RPMI8226 (cell line): ENCODE measurements at places on chromosomes 1 and 21.

DNA sequence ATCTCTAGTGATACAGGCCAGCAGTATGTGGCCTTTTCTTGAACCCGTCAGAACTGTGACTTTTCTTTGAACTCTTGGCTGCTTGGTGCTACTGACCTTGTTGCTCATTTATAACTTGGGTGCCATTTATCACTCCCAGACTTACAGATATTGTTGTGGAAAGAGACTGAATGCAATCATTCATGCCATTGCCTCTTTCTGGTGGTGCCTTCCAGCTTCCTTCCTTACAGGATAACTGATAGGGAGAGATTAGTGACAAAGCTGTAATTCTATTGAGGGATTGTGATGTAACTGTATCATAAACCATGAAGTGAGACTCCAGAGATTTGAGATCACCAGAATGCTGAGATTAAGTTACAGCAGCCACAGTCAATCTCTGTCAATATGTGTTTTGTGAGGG is 256.5 kb downstream of the USP25 start:
- DNase-seq: no peak

DNA sequence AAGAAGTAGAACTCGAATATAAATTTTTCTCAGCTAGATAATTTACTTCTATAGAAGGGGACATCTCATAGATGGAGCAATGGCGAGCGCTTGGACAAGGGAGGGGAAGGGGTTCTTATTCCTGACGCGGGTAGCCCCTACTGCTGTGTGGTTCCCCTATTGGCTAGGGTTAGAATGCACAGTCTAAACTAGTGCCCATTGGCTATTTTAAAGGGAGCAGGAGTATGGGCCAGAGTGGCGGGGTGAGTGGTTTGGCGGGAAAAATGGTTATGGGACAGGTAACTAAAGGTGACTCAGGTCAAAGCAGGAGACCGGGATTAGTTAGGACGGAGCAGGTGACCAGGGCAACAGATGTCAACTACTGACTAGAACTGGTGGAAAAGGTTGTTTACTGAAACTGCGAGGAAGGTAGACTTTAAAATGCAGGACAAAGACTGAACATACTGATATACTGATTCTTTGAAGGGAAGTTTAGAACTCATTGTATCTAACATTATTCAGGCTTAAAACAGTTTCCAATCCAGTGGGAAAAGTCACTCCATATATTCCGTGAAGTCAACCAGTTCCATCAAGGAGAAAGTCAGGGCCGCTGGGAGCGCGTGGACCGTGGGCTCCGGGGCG is 940 bp upstream of the ATAD3A start:
- peak; percentile 58 for DNase-seq

- DNase-seq: no peak
Observed at GRCh38 chr1:244626709-244627108, 26.2 kb upstream of the DESI2 start.

DNA sequence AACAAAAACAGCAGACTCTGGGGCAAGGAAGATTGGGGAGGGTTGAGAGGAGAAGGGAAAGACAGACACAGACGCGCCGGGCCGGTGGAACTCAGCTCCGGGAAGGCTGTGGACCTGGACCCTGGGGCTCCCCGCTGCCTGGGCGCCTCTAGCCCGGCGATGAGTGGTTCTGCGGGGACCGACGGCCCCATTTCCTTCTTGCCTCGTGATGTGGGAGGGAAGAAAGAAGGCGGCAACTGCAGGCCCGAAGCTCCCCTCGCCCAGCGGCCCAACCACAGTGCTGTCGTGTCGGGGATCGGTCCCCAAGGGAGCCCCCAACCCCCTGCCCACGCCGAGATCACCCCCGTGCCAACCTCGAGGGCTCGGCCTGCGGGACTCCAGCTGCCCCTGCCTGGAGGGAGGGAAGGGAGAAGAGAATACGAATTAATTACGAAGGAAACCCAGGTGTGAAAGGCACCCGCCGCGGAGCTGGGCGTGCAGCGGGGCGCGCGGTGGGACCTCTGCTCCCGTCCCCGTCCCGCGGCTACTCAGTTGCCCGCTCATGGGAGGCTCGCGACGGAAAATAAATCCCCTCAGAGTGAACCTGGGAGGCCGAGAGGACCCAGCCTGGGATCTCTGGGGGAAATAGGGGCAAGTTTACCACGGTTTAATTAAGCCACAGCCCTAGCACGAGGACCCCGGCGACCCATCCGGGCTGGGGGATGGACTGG is 7.4 kb downstream of the FOXD3 start:
- DNase-seq: no peak

DNA sequence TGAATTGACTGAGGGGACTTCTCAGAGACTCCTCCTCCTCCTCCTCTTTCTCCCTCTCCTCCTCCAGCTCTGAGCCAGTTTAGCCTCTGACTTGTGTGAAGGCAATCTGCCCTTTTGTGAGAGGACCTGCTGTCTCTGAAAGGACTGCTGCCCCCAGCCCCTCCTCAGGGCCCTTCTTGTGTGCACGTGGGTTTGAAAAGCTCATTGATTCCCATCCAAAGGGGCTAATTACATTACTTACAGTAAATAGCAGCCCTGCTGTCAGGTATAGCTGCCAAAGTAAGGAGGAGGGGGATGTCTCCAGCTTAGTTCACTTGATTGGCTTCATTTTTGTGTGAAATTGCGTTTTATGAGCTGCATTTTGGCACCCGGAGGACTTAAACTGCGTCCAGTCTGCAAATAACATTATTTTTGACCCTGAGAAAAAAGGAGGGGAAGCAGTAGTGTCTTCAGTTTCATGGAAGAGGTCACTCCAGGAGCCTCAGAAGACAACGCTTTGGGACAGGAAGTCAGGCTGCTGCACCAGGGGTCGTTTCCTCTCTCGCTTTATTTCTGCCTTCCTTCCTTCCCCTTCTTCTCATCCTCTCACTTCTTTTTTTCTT is 1.8 kb upstream of the LHX9 start:
- DNase-seq: no peak

GRCh38 chr1:94231746-94232145 is 5.6 kb downstream of the ARHGAP29 start:
- no peak for DNase-seq

- DNase-seq: no peak
Observed at GRCh38 chr1:187626056-187626455, 797.3 kb downstream of the PLA2G4A start.

DNA sequence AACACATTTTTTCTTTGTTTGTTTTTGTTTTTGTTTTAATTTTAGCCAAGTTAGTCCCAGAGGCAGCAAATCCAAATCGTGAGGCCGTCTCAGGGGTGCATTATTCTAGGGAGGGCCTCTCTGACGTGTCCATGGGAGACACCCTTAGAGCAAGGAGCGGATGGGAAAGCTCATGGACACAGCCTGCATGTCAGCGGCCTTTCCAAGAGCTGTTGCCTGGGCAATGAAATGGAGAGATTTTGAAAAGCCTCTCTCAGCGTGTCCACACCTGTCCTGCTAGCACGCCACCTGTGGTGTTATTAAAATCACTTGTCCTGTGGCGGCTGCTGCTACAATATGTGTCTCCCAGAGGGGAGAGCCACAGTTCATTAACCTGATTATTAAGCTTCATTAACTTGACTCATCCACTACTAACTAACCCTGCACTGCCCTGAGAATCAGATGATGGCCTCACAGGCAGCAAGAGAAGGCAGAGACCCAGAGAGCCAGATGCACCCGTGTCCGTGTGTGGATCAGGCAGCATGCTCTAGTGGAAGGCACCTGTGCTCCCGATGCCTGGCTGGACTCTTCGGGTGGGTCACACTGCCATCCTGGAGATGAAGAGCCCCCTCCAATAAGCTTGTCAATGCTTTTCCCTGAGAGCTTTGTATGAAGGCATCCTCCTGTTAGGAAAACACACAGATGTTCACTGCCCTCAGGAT is 133.3 kb downstream of the PGBD5 start:
- peak; percentile 28 for DNase-seq

- DNase-seq: no peak
Observed at GRCh38 chr1:207355060-207355459, 33.6 kb downstream of the CD55 start.

- DNase-seq: no peak
Observed at GRCh38 chr1:57164584-57164983, 198.8 kb upstream of the C8B start.

DNA sequence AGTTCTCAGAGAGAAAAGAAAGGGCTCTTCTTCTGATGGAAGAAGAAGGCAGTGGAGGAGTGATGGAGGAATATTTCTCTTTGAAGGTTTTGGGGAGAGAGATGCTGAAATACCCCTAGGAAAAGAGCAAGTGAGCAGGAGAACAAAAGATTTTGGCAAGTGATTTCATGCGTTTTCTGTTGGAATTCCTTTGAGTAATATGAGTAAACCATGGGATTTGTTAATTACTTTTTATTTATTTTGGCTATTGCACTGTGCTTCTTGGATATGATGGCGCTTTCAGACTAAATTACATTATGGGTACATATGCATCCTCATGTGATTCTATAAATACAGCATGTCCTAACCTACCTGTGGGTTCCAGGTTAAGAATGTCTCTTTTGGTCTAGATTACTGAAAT is 210.1 kb upstream of the PTGFR start:
- DNase-seq: no peak

GRCh38 chr1:210754878-210755665 is 378.9 kb downstream of the KCNH1 start:
- DNase-seq: peak; percentile 13

- DNase-seq: no peak
Observed at GRCh38 chr1:150302338-150302737, 8.7 kb downstream of the MRPS21 start.

- no peak for DNase-seq
Observed at GRCh38 chr1:15459771-15460707, 3.5 kb downstream of the CELA2A start.

DNA sequence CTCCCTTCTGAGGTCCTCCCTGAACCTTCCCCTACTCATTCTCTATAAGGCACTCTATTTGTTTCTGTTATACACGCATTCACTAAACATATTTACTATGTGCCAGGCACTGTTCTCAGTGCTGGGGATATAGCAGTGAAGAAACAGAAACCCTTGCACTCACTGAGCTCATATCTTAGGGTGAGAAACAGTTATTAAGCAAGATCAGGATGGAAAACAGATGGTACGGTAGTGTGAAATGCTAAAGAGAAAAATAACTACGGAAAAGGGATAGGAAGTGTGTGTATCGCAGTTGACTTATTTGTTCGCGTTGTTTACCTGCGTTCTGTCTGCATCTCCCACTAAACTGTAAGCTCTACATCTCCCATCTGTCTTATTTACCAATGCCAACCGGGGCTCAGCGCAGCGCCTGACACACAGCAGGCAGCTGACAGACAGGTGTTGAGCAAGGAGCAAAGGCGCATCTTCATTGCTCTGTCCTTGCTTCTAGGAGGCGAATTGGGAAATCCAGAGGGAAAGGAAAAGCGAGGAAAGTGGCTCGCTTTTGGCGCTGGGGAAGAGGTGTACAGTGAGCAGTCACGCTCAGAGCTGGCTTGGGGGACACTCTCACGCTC is 572 bp downstream of the CYB5RL start:
- DNase-seq: peak; percentile 44

GRCh38 chr1:66532798-66533783 is 862 bp upstream of the SGIP1 start:
- no peak for DNase-seq

DNA sequence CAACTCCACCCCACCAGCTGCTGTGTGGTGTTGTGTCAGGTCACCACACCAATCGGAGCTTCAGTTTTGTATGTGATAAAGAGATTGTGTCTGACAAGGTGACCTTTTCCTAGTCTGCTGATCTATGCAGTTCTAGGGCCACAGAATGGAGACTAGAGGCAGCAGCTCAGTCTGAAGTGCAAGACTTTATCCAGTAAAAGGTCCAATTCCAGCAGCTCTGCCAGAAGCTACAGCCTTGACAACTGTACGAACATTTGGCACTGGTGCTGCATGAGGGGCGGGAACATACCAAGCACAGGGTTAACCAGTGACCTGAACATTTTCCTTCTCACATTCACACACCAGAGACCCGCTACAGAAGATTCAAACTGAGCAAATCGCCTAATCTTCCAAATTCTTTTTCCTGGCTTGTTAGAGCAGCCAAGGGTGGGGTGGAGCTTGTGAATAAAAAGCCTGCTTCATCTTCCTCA is 9.3 kb downstream of the FMO1 start:
- no peak for DNase-seq

- DNase-seq: no peak
Observed at GRCh38 chr1:21260405-21261125, 29.7 kb downstream of the ECE1 start.

DNA sequence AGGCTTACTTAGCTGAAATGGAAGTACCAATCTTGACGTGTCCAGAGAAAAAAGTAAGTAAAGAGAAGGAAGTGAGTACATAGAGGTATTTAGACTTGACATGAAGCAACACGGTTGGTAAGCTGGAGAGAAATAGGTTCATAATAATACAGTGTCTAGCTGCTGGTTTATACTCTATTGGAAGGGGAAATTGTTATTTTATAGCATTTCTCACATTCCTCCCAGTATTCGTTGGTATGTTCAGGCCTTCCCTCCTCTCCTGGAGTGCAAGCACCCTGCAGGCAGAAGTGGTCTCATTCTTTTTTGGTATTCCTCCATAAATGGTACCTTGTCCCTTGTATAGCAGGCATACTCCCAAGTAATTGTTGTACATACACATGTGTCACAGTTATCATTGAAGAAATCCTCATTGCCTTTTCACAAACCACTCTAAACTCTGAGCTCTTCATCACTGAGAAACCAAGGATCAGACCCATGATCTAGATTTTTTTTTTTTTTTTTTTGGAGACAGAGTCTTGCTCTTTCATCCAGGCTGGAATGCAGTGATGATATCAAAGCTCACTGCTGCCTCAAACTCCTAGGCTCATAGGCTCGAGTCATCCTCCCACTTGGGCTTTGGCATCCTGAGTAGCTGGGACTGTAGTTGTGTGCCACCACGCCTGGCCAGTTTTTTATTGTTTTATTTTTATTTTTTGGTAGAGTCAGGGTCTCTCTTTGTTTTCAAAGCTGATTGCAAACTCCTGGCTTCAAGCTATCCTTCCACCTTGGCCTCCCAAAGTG is 9.8 kb upstream of the IPO9 start:
- no peak for DNase-seq

- DNase-seq: no peak
Observed at GRCh38 chr1:24117722-24118409, 5.9 kb upstream of the MYOM3 start.

- DNase-seq: no peak
Observed at GRCh38 chr1:183301239-183301638, 115.2 kb downstream of the LAMC2 start.

DNA sequence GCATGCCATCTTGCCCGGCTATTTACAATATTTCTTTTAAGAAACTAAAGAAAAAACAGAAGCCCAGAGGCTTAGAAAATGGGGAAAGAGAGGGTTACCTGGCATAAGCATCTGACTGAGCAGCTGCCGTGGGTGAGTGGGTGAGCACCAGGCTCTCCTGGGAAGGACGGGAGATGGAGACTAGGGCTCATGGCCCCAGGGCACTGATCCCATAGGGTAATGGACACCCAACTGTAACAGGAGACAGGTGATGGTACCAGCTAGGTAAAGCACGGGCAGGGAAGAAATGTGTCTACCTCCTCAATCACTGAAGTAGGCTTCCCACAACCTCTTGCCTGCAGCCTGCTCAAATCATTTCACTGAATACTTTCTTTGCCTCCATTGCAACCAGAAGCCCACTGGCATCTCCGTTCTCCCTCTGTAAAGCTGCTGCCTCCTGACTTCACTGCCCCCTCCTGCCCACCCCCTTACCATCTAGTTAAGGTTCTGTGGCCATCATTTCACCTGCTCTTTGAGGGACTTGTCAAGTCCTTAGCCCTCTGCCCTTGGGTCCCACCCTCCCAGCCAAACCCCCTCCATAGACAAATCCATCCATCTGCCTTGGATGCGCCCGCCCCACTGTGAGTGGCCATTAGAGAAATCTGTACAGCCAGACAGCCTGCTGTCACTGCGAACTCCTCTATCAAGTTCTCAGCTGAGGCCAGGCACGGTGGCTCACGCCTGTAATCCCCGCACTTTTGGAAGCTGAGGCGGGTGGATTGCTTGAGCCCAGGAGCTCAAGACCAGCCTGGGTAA is 6.2 kb downstream of the TMEM125 start:
- no peak for DNase-seq

- no peak for DNase-seq
Observed at GRCh38 chr1:23521588-23521987, 9.4 kb downstream of the E2F2 start.
